Lung microvascular endothelial cell (primary cell): ENCODE measurements at places on chromosomes 1 and 21.
A peak's percentile ranks its signal among the peaks of the same experiment; 100 is the strongest.

DNA sequence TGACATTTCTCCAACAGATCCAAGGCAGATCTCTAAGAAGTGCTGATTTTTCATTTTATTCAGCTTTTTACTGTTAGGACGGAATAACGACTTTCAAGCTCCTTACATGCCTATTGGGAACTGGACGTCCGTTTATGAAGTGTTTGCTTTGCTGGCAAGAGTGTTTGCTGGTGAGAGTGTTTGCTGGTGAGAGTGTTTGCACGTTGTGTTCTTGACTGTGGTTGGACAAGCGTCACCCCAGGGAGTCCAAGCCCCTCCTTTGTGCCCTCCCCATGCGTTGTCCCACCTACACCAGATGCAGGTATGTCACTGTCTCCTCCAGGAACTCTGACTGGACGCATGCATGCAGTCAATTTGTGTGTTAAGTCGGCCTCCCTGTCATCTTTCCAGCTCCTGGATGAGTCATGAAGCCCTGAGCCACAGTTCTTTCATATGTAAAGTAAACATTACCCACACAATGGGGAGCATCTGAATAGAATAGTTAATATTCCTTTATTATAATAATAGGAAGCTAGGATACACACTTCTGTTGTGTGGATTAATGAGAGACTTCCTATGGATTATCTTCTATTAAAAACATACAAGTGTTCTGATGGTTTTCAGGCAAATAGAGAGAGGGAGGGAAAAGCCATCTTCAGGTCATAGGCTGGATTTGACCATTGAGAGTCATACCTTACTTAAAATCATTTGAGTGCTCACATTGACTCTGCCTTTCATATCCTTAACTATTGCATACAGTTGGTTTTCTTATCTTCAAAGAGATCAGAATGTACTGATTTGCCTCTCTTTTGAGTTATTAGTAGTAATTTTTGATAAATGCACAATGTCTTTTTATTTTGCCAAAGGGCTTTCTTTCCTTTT lies 119.2 kb downstream of the GALNT2 start:
- DNase-seq: peak; percentile 82

- DNase-seq: no peak
Measured at GRCh38 chr1:205572421-205572820, 59.4 kb downstream of the ELK4 start.

- DNase-seq: no peak
Measured at GRCh38 chr1:16614361-16615252, 1.2 kb upstream of the NBPF1 start.

DNA sequence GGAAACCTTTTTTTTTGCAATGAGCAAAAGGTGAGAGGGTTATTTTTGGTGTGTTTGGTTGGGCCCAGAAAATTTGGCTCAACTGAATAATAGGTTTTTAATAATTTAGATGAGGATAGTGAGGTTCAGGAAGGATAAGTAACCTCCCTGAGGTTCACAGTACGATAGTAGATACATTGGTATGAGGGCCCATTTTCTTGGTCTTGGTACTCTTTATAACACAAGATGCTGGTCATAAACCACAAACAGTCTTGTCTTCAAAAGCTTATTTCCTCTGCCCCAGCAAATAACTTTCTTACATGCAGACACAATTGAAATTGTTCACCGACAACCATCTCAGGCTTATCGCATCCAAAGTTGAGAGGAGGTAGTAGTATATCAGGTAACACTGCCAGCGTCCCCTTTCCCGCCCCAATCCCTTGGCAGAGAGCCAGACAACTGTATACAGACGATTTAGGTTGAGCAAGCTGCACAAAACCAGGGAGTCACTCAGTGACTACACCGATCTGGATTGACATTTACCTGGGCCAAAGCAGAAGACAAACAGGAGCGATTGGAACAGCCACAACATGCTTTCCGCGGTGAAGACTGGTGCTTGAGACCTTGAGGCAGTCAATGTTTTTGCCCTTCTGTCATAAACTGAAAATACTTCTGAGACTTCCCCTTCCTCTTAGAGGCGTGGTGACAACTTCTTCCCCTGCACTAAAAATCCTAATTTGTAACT lies at the start of gene SLAMF6:
TSS of gene SLAMF6 (minus strand) at position 634 of the 724 bp plus-strand sequence. CDS start at position 571, 63 bp downstream.
- DNase-seq: no peak

GRCh38 chr1:63611231-63611630 lies 18.0 kb downstream of the PGM1 start:
- DNase-seq: peak; percentile 21

- no peak for DNase-seq
Measured at GRCh38 chr1:212498283-212499040, 65.7 kb downstream of the NENF start.

GRCh38 chr1:28680151-28680550 lies 11.6 kb downstream of the GMEB1 start:
- no peak for DNase-seq

DNA sequence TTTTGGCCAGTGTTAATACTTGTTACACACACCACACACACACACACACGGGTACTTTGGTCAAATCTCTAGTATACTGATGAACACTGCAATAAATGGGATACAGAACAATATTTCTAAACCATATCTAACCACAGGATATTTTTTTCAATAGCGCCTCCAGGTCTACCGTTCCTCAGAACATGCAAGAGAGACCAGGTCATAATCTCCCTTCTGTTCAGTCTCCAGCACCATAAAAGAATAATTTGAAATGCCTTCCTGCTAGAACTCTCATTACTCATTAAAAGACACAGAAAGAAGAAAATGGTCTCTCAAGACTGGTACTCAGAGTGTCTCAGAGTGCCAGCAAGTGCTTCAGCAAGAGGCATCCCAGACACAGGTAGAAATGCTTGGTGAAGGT lies 11.5 kb upstream of the SLC44A3 start:
- no peak for DNase-seq

DNA sequence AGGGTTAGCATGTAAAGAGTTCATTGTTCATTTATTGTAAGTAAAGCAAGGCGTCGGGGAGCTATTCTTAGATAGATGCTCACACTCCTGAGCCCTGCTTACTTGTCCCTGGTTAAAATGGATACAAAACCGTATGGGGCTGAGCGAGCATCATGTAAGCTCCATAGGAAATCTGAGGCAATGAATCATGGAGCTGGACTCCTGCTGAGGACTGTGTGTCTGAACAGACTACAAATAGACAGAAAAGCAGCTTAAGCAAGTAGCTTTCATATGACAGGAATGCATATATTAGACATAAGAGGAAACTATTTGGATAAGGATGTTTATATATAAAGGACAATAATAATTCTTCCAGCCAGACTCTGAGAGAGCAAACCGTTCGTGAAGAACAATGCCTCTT lies 604.9 kb upstream of the PTBP2 start:
- DNase-seq: no peak

GRCh38 chr1:182676274-182676673 lies 8.1 kb downstream of the RGS8 start:
- DNase-seq: no peak

DNA sequence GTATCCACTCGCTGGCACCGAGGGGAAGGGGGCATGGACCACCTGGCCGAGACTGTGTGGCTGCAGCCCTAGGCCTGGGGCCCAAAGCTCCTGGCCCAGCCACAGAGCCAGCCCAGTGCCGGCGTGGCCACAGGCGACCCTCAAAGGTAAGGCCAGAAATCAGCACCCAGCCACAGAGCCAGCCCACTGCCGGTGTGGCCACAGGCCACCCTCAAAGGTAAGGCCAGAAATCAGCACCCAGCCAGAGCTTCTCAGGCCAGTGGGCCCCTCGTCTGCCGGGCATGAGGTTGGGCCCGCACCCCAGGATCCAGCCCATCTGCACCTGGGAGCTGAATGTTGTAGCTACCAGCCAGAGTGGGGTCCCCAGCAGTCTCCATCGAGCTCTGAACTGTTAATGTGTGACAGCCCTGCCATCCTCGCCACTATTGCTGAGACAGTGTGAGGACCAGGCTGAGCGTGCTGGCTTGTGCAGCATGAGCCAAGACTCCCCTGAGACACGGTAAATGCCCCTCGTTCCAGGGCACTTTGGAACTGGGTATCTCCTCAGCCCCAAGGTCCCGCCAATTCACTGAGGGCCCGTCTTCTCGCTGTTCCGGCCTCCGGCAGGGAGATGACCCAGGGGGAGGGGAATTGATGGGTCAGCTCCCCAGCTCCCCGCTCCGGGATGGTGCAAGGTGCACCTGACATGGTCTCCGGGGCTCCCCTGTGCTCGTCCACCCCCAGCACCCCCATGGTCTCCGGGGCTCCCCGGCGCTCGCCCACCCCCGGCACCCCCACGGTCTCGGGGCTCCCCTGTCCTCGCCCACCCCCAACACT lies 4.7 kb upstream of the FTCD start:
- DNase-seq: no peak

DNA sequence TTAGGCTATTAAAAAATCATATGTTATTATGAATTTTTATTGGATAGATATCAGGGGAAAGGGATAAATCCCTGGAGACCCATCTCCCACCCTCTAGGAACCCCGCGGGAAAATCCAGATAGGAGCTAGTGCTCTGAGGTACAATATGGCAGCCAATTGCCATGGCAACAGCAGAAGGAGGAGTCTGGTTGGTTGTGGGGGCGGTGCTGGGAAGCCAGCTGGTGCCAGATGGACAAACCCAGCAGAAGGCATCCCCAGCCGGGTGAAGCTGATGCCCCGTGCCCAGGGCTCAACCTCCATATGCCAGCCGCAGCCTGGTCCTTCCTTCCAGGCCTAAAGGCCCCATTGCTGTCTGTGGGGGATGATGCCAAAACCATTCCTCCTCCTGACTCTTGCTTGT lies 38.3 kb downstream of the RHBG start:
- no peak for DNase-seq

DNA sequence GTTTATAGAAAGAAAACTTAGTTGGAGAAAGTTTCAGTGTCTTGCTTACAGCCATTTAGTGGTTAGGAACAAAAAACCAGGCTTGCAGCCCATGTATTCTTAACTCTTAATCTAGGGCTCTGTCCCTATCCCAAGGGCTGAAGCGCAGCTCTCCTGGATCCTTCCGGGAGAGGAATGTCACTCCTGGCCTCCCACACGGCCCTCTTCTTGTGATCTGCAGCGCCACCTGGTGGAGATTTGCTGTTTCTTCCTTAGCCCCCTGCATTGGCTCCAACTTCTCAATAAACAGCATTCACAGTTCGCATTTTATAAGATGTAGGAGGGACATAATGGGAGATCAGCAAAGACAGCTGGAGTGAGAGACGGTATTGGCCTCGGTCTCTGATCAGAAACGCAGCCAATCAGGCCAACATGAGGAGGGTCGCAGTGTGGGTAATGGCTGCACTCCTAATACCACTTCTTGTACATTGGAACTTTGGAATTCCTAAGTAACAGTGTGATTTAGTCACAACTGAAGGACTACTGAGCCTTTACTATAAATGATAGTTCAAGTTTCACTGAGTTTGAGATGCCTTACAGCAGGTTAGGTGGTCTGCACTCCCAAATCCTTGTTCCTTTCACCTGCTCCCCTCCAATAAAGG lies 283.4 kb downstream of the ASTN1 start:
- DNase-seq: peak; percentile 80

DNA sequence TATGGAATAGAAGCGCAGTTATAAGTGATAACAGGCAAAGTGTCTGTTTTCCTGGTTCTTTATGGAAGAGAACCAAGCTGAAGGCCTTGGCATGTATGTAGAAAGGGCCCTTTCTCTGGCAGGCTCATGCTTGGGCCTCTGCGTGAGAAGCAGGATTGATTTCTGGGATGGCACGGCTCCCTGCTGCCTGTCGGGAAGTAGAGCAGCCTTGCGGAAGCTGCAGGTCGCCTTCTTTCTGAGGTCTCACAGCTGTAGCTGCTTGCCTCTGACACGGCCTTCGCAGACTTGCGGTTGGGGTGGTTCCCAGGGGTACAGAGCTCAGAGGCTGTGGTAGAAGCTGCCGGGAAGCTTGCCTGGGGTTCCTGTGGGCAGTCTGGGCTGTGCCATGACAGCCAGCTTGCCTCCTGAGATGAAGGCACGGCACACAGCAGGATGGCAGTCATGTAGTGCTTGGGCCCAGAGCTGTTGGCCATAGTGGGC lies 39.4 kb downstream of the TRAPPC10 start:
- DNase-seq: no peak

DNA sequence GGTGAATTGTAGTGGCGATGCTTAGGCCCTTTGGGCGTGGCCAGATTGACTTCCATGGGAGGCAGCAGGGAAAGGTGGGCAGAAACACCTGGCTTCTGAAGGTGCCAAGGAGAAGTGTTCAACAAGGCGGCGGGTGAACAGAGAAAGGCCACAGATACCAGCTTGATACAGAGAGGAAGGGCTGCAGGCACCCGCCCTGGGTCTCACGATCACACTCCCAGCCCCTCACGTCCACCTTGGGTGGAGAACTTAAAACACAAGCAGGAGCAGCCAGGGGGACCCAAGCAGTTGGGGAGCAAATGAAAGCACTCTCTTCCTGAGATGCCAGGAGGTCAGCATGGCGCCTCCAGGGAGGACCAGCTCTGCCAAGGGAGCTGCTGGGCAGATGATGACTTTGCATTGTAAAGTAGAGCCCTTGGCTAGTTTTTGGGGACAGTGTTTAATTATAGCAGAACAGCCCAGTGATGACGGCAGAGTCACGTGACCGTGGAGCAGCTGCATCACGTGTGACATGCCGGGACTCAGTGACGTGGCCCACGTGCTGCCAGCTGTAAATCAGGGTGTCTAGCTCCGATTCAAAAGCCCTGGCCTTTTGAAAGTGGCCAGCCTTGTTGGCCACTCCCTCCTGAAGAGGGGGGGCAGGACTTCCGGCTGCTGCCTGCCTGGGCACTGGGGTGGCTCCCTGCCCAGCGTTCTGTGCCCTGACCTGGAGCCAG lies 19.0 kb downstream of the SLC37A1 start:
- peak; percentile 16 for DNase-seq

DNA sequence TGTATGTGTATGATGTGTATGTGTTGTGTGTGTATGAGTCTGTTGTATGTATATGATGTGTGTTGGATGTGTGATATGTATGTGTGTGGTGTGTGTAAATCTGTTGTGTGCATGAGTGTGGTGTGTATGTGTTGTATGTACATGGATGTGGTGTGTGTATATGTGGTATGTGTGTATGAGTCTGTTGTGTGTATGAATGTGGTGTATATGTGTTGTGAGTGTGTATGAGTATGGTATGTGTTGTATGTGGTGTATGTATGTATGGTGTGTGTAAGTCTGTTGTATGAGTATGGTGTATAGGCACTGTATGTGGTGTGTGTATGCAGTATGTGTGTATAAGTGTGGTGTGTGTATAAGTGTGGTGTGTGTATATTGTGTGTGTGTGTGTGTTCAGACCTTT lies 95.0 kb downstream of the PLXNA2 start:
- DNase-seq: no peak

DNA sequence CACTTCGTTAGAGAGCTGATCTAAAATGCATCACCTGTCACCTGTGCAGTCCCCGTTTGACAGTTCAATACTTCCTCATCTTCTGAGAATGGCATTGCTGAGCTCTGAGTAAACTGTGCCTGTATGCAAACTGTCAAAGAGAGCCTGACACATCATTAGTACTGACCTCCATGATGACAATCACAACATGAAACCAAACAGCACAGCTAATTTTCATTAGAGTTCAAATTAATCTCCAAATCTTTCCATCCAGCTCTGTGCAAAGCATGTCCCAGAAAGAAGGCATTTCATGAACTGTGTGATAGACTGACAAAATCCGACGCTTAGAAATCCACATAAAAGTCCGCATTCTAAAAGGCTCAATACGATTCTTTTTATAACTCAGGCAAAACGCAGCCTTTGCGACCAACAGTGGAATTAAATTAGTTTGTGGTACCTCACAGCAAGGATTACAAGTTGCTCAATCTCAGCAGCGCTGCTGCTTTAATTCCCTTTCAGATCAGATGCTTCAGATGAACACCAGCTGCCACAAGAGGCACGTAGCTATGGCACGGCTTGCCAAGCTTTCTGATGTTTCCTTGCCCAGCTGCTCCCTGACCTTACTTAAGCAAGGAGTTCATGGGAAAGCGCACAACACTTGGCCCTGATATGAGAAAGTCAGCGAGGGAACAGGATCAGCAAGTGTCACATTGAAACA lies 765.5 kb upstream of the PRMT6 start:
- DNase-seq: no peak
